ENCODE measurements at places on chromosomes 11 and 22.

- no peak for DNase-seq
Measured at GRCh38 chr11:65547446-65548125, 10.6 kb downstream of the LTBP3 start.

DNA sequence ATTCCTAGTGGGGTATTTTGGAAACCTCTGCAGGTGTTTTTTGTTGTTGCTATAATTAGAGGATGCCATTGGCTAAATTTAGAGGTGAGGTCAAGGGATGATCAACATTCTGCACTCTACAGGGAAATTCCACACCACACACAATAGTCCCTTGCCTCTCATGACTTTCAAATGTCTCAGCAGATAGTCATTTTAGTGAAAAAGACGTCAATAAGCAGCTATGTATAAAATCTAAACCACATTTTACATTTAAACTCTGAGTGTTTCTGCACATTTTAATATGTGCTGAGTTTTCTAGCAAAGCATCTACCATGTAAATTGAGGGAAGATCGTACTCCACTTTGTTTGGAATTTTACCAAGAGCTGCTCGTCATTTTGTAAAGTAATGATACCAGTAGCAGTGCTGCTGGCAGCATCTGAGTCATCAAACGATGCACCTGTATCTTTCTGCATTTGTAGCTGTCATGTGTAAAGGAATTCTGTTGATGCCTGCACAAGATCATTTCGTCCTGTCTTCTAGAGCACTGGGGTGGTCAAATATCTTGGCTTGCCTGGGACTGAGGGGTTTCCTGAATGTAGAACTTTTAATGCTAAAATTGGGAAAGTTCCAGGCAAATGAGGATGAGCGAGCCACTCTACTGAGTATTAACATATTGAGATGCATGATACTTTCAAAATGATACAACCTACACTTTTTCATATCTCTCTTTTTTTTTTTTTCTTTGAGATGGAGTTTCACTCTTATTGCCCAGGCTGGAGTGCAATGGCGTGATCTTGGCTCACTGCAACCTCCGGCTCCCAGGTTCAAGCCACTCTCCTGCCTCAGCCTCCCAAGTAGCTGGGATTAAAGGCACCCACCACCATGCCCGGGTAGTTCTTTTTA, 414.5 kb upstream of the SYN3 start:
- DNase-seq = no peak

DNA sequence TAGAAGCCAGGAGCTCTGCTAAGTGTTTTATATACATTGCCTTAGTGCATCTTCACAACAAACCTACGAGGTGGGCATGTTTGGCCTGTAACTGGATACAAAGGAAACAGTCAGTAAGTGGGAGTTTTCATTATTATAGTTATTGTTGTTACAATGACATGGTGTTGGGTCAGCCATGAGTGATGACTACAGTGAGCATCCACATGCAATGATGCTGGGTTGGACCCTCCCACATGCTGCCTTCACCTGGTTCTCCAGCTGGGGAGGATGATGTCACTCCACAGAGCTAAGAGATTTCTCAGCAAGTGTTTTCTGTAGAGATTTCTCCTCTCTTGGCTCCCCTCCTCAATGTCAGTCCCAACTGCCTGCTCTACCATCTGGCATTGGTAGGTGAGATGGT, 59.3 kb downstream of the EHF start:
- DNase-seq = no peak

DNA sequence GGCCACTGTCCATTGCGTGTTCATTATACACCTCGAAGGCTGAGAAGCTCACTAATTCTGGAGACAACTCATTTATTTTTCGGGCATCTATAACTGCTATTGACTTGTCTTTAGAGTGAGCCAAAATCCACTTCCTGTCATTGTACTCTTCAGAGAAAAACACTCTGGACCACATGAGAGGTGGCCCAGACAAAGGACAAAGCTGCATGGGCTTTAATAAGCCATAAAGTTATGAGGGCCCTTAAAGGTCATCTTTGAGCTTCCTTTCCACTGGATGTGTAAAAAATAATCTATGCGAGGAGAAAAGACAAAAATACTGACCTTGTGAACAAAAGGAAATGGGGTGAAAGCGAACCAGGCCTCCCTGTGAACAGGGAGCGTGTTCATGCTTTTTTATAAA, 63.5 kb upstream of the ZC3H12C start:
- DNase-seq = no peak

DNA sequence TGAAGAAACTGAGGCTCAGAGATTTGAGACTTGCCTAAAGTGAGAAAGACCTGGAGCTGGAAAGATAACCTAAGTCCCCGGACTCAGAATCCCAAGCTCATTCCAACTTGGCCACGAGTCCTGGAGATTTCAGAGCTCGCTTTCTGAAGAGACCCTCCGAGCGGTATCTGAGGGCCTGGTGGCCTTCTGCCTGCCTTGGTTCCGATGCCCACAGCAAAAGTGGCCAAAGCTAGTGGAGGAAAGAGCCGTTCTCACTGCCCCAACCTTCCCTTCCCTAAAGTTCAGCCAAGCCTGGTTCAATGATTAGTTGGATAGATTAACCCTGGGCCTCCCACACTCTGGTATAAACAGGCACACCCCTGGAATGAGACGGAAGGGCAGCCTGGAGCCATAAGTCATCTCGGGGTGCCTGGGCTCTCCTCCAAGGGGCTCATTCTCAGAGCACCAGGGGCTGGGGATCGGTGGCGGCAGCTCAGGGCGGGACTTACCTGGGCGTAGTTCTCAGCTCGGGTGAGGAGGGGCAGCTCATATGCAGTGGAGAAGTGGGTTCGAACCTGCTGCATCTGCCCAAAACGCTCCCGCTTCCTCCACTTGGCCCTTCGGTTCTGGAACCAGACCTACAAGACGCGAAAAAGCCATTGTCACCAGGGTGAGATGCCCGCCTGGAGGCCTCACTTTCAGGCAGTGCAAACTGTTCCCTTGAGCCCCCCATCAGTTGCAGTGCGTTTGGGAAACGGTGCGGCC, 42.8 kb downstream of the ALX4 start:
- DNase-seq = no peak

- DNase-seq = no peak
Measured at GRCh38 chr11:31764766-31765165, 46.4 kb downstream of the PAX6 start.

GRCh38 chr22:46092670-46093410, 57.5 kb upstream of the PPARA start:
- no peak for DNase-seq

GRCh38 chr11:44004452-44005062, 43.2 kb upstream of the ACCSL start:
- DNase-seq = no peak

DNA sequence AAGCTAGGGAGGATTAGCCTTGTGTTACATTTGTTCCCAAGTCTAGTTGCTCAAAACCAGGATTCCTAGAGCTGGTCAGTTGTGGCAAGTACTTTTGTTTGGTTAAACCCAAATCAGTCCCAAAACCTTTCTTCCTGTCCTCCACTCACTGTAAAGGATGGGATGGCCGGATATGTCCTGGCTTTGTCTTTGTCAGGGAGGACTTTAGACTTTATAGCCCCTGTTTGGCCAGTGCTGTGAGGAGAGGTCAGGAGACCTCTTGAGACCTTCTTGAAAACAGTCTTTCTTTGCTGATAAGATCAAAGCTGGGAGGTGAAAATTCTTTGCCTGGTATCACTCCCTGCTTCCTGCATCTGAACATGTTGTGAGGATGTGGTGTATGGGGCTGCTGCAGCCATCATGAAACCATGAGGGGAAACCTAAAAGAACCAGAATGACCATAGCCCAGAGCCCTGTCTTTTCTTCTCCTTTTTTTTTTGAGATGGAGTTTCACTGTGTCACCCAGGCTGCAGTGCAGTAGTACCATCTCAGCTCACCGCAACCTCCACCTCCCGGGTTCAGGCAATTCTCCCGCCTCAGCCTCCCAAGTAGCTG, 43.6 kb upstream of the FTH1 start:
- DNase-seq = no peak

- no peak for DNase-seq
Measured at GRCh38 chr11:121024989-121025388, 1.1 kb downstream of the TBCEL start.

DNA sequence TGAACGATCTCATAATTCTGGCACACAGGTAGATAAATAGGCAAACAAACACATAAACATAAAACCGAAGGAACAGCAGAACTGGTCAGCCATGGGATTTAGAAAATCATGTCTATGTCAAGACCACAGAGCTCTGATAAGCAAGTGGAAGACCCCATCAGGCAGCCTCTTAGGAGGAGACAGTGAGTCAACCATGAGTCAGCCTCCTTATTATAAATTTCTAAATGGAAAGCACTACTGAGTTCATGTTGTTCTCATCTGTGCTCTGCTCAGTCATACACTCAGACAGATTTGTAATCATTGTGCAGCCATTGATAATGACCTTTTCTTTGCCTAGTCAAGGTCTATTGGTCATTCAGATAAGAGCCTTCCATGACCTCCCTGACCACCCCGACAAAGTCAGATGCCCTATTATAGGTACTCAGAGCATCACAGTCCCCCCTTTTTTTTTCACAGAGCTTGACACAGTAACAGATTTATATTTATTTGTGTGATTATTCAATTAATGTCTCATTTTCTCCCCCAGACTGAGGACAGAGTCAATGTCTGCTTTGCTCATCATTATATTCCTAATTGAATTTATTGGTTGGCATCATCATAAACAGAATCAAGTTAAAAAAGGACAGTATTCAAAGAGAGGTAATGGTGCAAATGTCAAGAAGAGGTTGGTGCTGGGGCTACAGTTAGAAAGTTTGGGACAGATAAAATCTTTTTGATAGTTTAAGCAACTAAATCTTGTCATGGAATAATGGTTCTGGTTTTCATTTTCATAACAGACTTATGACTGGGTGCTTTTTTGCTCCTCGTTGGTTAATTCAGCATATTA, 579.7 kb upstream of the CCDC90B start:
- DNase-seq = no peak

DNA sequence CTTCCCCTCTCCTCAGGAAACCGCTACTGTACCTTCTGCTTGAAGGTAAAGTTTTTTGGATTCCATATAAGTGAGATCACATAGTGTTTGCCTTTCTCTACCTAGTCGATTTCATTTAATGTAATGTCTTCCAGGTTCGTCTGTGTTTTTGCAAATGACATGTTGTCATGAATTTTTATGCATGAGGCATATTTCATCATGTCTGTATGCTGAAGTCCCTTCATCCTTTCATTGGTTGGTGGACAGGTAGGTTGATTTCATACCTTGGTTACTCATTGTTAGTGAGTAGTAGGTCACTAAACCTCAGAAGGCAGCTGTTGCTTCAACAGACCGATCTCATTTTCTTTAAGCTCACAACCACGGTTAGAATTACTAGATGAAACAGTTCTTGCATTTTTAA, 60.3 kb downstream of the LRRC74B start:
- DNase-seq = no peak

- DNase-seq = no peak
Measured at GRCh38 chr11:65809496-65809895, 22.6 kb downstream of the OVOL1 start.

DNA sequence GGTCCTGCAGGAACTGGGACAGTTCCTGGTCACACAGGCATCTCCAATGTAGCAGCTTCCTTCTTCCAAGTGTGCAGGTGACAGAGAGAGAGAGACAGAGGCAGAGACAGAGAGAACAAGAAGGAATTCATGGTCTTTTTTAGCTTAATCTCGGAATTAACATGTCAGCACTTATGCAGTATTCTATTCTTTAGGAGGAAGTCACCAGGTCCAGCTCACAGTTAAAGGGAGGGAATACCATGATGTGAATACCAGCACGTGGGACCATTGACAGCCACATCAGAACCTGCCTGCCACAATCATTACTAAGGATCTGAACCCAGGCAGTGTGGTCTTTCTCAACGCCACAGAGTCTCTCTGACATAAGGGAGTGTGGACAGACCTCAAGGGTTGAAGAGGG, 341.6 kb downstream of the MN1 start:
- DNase-seq = no peak

GRCh38 chr11:35709376-35709775, 46.8 kb downstream of the TRIM44 start:
- no peak for DNase-seq

- DNase-seq = no peak
Measured at GRCh38 chr11:72334651-72335050, 90.7 kb upstream of the PHOX2A start.

DNA sequence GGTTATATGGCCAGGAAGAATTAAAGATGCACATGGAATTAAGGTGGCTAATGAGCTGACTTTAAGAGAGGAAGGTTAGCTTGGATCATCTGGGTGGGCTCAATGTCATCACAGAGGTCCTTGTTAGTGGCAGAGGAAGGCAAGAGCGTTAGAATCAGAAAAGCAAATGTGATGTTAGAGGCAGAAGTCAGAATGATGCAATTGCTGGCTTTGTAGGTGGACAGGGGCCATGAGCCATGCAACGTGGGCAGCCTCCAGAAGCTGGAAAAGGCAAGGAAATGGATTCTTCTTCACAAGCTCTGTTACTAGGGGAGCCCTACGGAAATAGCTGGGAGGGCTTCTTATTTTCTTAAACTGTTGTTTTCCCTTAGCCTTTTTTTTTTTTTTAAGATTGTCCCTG, 2.3 kb upstream of the CBLIF start:
- no peak for DNase-seq

- no peak for DNase-seq
Measured at GRCh38 chr11:26995701-26996460, 2.0 kb downstream of the FIBIN start.

DNA sequence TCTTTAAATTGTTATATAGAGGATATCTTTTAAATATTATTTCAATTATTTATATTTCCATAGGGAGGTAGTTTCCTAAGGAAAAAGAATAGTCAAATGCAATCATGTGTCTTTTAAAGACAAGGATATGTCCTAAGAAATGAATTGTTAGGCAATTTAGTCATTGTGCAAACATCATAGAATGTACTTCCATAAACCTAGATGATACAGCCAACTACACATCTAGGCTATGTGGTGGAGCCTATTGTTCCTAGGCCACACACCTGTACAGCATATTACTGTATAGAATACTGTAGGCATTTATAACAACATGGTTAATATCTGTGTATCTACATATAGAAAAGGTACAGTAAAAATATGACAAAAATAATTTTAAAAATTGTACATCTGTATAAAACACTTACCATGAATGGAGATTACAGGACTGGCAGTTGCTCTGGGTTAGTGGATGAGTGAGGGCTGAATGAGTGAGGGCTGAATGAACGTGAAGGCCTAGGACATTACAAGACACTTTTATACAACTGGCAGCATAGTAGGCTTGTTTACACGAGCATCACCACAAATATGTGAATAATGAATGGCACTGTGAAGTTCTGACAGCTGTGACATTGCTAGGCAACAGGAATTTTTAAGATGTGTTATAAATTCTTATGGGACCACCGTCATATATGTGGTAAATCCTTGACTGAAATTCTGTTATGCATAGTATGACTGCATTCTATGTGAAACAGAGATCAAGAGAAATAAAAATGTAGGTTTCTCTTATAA, 1879.0 kb upstream of the RAG2 start:
- no peak for DNase-seq

GRCh38 chr11:93939084-93939760, 81.9 kb upstream of the HEPHL1 start:
- DNase-seq = no peak

GRCh38 chr11:124346311-124346955, 26.4 kb upstream of the OR8D2 start:
- DNase-seq = no peak

Data from activated CD4-positive, CD25-positive, alpha-beta regulatory T cell (primary cell).